ENCODE measurements at places on chromosomes 7 and 10. TPM values are rescaled to one million over a fixed set of nuclear protein-coding genes. Genes with fewer than 3 reads are reported as not detected.
A peak's percentile ranks its signal among the peaks of the same experiment; 100 is the strongest.

Gene PGAM2
- total RNA-seq = 0.32 TPM

DNA sequence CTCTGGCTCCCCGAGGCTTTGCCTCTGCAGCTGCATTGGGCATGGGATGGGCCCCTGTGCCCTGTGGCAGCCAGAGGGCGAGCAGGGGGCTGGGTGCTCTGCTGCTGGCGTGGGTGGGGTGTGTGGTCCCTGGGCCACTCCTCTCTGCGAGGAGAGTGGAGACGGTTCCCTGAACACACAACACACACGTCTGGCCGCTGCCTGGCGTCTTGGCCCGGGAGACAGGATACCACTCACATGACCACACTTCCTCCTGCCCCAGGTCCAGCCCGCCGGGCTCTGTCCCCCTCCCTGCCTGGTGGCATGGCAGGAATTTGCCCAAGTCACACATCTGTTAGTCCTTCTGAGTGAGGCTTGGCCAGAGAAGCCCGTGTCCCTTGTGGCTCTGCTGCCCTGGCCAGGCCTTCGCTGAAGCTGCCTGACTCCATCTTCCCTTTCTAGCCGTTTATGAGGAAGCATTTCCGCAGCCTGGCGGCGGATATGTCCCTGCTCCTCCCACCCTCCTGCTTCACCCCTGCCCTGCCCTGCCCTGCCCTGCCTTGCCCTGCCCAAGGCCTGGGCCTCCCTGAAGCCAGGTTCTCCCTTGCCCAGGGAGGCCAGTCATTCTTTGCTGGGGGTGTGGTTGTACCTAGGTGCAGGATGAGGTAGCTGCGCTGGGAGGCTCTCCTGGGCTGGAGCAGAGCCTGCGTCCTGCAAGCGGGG, 3.0 kb downstream of the BRI3 start:
- DNase-seq = no peak

DNA sequence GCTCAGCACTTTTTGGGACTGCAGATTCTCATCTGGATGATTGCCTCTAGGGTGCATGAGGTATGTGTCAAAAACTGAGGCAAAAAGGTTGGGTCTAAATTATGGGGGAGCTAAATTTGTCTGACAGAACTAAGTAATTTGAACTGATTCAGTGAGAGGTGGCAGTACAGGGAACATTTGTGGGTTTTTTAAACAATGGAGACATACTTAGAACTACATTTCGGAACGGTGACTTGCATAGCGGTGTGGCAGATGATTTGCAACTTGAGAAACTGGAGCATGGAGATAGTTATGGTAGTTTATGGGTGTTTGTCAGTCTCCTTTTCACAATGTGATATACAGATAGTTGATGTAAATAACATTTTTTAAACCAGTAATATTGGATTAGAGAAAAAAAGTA, 14.6 kb downstream of the TBC1D12 start:
- no peak for DNase-seq

- no peak for DNase-seq
Observed at GRCh38 chr7:129014501-129015101, 40.3 kb downstream of the TNPO3 start.

GRCh38 chr10:16904639-16905061, 87.4 kb upstream of the RSU1 start:
- DNase-seq = no peak

Gene SORBS1
- 0.56 TPM for total RNA-seq

- no peak for DNase-seq
Observed at GRCh38 chr10:80461208-80462183, 7.4 kb downstream of the TSPAN14 start.

DNA sequence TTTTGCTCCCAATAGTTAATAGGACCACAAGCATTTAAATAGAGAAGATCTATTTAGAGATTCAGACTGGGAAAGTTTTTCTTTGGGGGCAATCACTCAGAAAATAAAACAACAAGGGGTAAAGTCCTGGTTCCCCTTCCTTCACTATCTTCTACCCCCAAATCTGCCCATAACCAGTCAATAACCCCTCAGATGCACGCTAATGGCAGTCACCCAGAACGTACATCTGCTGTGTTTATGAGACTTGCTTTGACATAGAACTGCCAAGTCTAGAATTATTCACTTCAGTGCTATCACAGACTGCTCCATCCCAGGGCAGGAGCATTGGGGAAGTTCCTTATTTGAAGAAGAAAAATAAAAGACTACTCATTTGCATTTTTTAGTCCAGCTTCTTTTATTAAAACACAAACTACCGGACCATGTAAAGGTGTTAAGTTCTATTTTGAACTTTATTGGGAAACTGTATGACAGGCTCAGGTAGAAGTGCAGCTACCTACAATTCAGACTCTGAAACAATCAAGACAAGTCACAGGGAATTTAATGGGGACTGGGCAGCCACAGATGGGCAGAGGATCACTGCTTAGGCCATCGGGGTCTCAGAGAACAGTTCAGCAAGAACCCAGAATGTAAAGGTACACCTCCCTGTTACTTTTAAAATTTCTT, 38.4 kb downstream of the ANK3 start:
- no peak for DNase-seq

- DNase-seq = no peak
Observed at GRCh38 chr7:50141131-50141530, 48.1 kb upstream of the ZPBP start.

Gene TCERG1L
- total RNA-seq = not detected

DNA sequence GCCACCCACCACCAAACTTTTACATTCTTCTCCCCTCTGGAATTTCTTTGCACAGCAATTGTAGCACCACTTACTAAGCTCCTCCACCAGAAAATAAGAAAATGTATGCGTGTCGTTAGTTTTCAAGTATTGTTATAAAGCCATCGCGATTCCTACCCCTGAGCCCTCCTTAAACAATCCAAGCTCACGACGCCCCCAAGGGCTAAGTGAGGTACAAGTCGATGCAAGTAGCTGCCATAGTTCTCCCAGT, 1.3 kb downstream of the FRAT2 start:
- DNase-seq = peak; percentile 21

- no peak for DNase-seq
Observed at GRCh38 chr7:93823621-93824020, 66.9 kb downstream of the TFPI2 start.

Gene CHAT
- not detected for total RNA-seq

GRCh38 chr10:69246036-69246435, 25.9 kb downstream of the HKDC1 start:
- no peak for DNase-seq

Gene PNLIPRP3
- total RNA-seq = not detected

GRCh38 chr10:16242859-16243613, 193.8 kb upstream of the PTER start:
- no peak for DNase-seq

- DNase-seq = no peak
Observed at GRCh38 chr10:44731283-44731682, 179.9 kb upstream of the TMEM72 start.

Gene CACNB2
- not detected for total RNA-seq

Gene GNG11
- total RNA-seq = not detected

DNA sequence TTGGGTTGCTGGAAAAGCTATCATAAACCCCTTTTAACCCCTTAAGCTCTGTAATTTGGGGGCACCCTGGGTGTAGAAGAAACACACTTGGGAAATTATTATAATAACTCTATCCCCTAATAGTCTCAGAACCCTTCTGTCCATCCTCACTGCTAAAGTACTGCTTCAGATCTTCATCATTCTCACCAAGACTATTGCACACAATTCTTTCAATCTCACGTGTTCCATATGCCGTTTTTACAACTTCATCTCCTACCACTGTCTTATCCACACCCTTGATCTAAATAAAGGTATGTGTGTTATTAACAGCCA, 15.8 kb downstream of the ANKRD22 start:
- no peak for DNase-seq

DNA sequence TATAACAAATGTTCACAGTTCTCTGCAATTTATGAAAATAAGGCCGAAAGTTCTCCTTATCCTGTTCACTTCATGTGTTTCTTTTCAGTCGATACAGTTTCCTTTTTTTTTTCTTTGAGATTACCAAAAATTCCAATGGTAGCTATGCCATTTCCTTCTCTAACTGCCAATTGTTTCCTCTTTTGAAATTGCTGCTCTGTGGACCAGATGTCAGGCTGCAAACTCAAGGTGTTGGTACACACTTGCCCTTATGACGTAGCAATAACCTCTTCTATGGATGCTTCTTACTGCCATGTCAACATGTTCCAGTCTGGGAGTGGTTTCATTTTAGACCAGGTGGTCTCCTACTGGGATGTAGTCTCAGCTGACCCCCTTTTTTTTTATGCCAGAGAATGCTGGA, 52.9 kb downstream of the CASD1 start:
- no peak for DNase-seq

DNA sequence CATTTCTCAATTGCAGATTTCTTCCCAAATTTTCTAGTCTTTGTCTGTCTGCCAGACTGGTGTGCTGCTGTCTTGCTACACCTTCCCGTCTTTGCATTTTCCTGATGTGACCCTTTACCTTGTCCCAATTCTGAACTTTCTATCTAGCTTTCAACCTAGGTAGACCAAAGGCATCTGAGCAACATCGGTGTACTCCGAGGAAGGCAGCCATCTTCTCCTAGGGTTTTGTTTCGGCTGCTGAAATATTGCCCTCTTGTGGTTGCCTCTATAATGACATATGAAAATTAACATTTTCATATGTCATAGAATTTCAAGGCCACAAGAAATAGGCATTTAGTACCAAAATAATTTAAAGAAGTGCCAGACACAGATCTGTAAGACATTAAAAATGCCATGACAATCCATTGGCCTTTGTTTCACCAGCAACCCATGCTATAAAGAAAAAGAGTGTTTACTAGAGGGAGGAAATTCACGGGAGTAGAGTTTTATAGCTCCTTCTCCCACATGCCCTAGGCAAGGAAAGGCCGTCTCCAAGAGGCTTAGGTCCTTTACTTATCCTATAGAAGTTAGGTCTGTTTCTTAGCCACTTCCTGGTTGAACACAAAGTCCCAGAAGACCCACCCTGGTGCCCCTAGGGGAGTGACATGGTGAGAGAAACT, 23.4 kb downstream of the OR9A2 start:
- peak; percentile 56 for DNase-seq

- DNase-seq = no peak
Observed at GRCh38 chr10:121536310-121536913, 61.8 kb downstream of the FGFR2 start.

Gene NUDT1
- total RNA-seq = 104 TPM

- DNase-seq = no peak
Observed at GRCh38 chr7:125279961-125280360, 350.3 kb upstream of the POT1 start.

DNA sequence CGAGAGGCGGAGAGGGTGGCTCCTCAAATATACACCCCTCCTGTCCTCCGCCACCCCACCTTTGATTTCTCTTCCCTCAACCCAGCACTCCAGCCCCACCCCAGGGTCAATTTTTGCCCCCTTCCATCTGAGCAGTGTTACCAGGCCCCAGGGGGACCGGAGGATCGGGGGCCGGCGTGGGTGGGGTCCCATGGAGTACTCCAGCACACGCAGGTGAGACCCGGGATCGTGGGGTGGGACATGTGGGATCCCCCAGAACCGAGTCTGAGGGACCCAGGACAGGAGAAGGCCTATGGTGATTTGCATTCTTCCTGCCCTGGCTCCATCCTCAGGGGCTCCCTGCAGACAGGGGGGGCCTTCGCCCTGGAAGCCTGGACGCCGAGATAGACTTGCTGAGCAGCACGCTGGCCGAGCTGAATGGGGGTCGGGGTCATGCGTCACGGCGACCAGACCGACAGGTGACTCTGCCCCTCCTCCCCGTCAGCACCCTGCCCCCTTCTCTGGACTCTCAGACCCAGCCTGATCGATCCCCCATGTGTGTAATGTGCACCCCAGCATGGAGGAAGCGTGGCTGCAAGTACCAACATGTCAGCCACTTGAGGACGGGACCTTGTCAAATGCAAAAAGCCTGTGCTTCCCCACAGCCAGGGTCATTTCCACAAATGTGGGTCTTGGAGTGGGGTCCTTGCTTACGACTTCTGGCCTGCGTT, 744 bp downstream of the TRIP6 start:
- DNase-seq = no peak

DNA sequence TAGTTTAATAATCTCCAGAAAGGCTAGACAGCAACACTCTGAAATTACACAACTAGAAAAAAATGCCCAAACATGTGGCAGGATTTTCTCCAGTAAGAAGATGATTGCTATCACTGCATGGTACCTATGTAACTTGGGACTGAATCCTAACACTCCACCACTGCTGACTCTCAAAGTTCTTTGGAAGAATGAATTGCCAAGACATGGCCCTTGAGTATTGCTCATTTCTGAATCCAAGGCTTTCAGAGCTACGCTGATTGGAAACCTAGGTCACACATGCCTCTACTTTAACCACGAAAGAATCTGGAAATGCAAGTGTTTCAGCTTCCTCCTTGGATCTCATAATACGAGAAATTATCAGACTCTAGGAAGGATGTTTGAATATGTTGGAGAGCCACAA, 167.5 kb upstream of the CELF2 start:
- no peak for DNase-seq

- no peak for DNase-seq
Observed at GRCh38 chr7:15750727-15751126, 64.2 kb upstream of the MEOX2 start.

DNA sequence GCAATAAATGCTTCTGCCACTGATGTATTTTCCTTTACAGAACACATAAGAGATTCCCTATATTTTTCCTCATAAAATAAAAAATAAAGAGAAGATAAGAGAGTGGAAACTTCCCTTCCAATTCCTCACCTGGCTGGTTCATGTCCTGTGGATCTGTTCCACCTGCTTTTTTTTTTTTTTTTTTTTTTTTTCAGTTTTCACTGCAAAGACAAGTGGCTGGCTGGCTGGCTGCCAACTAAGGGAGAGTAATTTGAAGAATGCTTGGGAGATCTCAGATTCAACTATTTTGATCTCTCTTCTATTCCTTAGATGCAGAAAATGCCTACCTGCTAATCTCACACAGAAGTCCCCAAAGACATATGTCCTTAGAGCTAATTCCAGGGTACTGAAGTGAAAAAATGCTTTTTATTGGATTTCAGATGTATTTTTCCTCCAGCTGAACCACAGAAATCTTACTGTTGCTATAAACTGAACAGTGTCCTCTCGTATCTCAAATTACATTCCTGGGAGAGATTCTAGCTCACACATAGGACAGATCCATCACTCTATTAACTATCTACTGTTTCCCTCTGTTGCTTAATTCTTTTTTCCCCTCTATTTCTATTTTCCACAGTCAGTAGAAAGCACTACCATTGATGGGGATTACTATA, 120.8 kb downstream of the NRCAM start:
- DNase-seq = no peak

Gene UNC5B
- not detected for total RNA-seq

Gene CXCL12
- total RNA-seq = not detected

DNA sequence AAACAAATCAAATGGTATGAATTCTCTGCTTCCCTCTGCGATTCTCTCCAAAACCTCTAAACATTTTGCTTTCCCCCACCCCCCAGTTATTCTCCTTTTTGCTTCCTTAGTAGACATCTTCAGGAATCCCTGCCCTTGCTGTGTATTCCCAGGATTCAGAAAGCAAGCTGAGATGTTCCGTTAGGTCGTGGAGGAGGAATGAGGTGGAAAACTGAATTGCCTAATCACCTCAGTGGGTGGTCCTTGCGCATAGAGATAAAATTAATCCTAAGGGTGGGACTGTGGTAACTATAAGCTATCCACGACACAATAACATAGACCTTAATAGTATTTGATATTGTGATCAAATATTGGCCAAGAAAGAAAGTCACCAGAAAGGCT, 49.1 kb upstream of the SEMA3C start:
- DNase-seq = no peak

Gene AOAH
- total RNA-seq = 14.4 TPM

All from activated CD4-positive, alpha-beta T cell treated with anti-CD3 and anti-CD28 coated beads, Interleukin-2, amount 10 ng/mL, durations not matched to agents 7 days and 5 days (primary cell).